ENCODE measurements at places on chromosomes 5 and 9.

- DNase-seq: peak; percentile 69
Observed at GRCh38 chr9:20355022-20355421, 267.3 kb downstream of the MLLT3 start.

DNA sequence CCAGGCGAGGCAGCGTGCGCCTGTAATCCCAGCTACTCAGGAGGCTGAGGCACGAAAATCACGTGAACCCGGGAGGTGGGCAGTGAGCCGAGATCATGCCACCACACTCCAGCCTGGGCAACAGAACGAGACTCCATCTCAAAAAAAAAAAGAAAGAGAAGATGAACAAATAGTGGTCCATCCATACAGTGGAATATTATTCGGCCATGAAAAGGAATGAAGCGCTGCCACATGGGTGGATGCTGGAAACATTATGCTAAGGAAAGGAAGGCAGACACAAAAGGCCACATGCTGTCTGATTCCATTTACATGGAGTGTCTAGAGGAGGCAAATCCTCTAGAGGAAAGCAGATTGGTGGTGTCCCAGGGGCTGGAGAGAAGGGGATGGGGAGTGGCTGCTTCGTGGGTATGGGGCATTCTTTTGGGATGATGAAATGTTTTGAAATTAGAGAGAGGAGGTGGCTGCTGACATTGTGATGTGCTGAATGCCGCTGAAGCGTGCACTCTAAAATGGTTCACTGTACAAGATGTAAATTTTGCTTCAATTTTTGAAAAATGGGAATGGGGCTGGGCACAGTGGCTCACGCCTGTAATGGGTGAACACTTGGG is 17.0 kb downstream of the PLPP7 start:
- DNase-seq: no peak

- peak; percentile 93 for DNase-seq
Observed at GRCh38 chr5:171595801-171596231, 176.4 kb downstream of the FGF18 start.

DNA sequence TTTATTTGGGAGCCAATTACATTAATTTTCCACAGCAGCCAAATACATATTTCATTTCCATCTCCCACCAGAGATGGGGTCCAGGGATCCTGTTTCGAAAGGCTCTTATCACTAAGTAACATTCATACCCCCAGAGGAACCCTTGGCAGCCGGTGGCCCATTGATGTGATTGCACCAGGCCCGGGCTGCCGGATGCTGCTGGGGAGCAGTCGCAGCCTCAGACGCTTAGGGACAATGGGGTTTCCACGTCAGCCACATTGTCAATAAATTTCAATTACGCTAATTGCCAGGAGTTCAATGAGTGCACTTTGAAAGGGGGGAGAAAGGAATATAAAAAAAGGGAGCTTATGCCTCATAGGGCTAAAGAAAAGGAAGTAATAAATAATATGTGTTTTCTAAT is 478.8 kb upstream of the ADAMTS16 start:
- no peak for DNase-seq

DNA sequence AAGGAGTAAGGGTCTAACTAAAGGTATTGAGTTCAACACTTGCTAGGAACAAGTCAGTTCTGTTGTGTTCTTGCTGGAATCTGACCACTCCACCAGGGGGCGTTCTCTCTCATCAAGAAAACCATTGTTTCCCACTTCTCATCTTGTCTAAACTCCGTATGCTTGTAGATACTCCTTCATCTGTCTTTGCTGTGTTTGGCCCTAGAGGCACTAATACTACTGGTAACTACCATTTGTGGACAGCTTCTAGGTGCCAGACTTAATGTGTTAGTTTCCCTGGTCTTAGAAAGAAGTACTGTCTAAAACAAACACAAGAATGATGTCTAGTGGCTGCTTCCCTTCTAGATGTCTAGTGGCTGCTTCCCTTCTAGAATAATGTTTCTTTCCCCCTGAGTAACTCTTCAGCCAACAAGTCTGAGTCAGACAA is 18.7 kb upstream of the PTPDC1 start:
- peak; percentile 79 for DNase-seq

GRCh38 chr5:181203093-181203711 is 1.8 kb downstream of the TRIM7 start:
- no peak for DNase-seq
